ENCODE measurements at places on chromosomes 12 and 14.

GRCh38 chr12:122437656-122438121 lies 15.2 kb upstream of the CLIP1 start:
- DNase-seq = no peak

- DNase-seq = no peak
Measured at GRCh38 chr14:104983231-104983721, 2.3 kb upstream of the CLBA1 start.

- no peak for DNase-seq
Measured at GRCh38 chr12:52662093-52662917, 10.3 kb upstream of the KRT2 start.

DNA sequence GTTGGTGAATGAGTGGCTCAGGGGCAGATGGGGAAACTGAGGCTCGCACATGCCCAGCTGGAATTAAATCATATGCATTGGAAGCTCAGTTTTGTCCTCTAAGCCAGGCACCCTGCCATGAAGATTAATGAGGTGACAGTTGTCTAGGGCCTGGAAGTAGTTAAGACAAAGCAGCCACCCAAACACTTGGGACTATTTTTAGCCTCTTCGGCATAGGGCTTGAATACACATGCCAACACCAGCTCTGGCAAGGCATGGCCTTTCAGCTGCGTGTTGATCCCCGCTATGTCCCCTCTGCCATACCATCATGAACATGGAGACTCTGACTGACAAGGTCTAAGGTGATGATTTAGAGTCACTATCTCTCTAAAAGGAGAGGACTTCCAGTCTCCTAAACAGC lies 250.2 kb downstream of the KSR2 start:
- no peak for DNase-seq

GRCh38 chr12:11959117-11959823 lies 111.5 kb upstream of the BCL2L14 start:
- no peak for DNase-seq

DNA sequence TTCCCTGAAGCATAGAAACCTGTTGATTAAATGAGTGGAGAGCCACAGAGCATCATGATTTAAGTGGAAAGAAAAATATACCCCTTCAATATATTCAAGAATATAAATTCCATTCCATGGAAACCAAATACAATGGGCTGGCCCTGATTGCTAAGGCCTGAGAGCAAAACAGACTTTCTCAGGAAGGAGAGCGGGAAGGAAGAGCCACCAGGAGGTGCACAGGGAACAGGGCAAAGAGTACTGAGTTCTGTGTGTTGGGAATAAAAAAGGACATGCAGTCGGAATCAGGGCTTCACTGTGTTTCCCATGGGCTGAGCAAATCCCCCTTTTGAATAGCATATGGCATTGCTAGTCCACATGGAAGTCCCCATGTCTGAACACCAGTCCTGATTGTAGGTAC lies 69.7 kb upstream of the PLEKHG3 start:
- no peak for DNase-seq

DNA sequence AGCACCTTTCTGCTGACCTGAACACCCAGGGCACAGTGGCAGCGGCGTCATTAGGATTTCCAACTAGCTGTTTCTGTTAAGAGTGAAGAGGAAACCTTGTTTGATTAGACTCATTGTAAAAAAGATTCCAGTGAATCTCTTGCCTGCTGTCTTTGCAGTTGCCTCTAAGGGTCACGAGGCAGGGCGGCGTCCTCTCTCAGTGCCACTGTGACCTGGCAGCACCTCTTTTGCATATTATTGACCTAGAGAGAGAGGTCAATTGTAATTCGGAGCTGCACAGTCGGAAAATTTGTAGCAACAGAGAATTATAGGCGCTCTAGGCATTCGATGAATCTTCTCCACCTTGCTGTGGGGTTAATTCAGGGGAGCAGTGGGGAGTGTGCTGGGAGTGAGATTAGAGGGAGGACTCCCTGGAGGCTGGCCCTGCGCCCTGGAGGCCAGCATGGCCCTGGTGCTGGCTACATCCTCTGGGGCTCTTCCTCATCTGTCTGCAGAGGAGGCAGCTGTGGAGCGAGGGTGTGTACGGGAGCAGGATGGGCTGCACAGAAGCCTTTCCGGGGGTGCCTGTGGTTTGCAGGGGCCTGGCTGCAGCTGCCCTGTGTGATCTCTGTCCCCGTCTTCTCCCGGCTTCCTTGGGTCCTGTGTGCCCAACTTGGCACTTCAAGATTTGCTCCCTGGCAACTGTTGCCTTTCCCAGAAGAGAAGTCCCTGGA lies 14.3 kb downstream of the PACS2 start:
- no peak for DNase-seq

- no peak for DNase-seq
Measured at GRCh38 chr14:101223561-101224162, 320.1 kb upstream of the RTL1 start.

DNA sequence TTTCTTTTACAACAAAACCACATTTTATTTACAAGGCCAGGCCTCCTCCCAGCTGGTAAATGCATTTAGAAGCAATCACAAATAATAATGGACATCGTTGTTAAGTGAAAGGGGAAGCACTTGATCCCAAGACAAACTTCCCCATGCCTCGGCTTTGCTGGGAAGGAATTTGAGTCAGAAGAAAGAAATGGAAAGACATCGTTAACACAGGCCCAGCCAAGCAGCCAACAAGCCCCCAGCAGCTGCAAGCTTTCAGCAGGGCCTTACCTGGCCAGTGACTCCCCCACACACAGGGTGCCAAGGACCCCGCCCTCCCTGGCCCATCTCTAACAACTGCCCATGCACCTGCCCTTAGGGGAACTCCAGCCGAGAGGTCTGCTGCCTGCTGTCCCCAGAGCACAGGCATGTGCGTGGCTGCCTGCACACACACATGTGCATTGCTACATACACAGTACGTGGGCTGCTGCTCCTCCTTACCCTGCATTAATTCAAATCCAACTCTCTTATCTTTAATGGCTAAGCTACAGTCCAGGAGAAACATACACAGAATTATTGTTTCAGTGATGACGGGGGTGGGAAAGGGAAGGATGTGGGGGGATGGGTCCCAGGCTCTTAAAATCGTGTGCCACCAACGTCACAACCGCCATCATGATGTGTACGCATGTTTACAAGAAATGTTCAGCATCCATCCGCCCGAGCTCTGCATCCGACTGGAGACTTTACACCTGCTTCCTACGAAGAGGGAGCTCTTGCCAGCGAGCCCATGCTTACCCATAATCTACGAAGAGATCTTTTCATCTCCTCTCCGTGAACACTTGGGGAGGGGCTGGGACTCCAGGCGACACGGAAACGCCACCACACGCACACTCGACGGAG lies 9.8 kb downstream of the BCL11B start:
- DNase-seq = peak; percentile 58

DNA sequence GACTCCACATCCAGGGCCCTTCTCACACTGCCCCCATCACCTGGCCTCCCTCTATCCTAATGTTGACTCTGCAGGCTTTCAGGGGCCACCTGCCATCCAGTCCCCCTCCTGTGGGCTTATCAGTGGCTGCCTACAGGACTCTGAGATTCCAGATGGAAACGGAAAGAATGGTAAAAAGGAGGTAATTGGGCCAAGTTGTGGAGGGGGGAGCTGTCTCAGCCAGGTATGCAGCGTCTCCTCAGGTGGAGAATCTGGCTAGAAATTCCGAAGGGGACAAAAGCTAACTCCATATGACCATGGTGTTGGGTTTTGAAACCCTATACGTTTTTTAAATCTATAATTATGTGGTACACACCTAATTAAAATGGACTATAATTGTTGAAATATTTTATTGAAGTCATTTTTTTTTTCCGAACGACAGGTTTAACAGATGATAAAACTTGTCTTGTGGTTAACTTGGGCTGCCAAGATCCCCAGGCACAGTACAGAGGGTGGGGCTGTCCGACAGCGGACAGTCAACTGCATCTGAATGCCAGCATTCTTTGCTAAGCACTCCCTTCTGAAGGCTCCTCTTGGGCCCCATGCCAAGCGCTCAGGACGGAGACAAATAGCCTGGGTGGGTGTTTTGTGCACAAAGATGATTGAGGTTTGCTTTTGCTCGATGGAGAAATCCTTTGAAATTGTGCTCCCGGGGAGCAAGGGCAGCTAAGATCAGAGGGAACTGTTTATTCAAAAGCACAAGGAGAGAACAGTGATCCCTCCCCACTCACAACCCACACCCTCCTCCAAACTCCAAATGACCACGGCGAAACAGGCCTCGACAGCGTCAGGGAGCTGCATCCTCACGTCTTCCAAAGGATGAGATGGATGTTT lies 365.6 kb downstream of the BCL11B start:
- DNase-seq = no peak

DNA sequence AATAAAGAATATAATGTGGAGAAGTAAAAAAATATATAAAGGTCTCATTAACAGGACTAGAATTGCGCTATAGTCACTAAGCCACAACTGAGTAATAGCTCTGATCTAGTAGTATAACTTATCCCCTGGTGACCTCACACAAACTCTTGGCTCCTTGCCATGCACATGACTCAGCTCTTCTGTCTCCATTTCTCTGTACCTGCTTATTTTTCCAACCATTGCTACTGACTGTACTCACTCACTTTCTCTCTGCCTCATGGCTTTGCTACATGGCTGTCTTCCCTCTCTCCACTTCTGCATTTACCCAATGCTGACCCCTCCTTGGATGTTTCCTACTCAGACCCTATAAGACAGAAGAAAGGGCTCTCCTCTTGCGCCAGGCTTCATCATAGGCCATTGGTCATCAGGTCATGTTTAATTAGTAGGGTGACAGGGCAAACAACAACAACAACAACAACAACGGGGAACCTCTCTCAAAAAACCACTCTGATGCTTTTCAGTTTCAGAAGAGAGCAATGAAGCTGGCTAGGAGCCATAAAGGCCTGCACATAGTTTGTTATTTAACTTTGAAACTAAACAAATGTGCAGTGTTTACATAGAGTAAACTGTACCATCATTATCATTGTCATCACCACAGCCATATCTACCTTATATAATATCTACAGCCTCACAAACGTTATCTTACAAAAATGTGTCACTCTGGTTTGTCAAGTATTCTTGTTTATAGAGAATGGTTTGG lies 25.6 kb upstream of the KRAS start:
- peak; percentile 73 for DNase-seq

DNA sequence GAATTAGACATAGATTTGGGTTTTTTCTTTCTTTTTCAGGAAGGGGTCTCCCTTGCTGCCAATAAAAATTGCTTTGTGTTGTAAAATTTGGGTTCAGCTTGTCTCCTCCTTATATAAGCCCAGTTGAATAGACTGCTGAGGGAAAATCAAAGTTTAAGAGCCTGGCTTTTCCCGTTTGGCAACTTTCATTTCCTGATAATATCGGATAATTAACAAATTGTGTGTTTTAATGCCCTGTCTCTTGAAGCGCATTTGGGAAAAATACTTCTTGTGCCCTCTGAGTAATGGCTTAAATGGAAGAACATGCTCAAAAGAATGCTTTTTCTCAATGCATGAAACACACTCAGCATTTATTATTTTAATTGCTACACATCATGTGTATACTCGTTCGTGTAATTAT lies 198.0 kb upstream of the DCN start:
- DNase-seq = no peak

DNA sequence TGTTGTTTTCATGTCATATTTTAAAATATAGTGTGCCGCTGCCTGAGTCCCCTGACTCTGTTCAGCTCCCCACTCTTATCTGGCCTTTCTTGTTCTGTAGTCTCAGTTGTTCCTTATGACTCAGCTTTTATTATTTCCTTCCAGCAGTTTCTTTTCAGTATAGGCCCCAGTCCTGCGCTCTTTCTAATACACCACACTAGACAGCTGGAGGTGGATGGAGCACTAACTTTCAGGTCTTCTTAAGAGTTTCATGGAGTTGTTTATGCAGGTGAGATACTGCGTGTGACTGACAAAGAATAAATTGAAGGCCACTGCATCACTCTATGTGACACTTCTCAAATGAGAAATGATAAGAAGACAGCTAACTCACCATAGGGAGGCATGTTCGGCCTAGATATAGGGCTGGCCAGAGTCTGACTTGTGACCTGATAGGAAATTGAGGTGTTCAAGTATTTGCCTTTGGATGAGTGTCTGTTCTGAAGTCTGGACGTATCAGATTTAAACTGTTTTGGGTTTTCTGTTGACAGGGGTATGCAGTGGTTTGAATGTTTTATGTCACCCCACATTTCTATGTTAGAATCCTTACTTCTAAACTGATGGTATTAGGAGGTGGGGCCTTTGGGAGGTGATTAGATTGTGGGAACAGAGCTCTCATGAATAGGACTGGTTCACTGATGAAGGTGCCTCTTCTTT lies 60.8 kb upstream of the CLMN start:
- no peak for DNase-seq

GRCh38 chr12:94174576-94174975 lies 26.2 kb downstream of the PLXNC1 start:
- DNase-seq = peak; percentile 18

GRCh38 chr12:75876832-75877762 lies 154.5 kb downstream of the PHLDA1 start:
- DNase-seq = no peak

GRCh38 chr14:98754343-98755020 lies 517.5 kb downstream of the BCL11B start:
- DNase-seq = no peak

Data from activated T-cell treated with anti-CD3 and anti-CD28 coated beads for 48 hours (primary cell).